ENCODE measurements at places on chromosomes 6 and 20.

GRCh38 chr6:154498340-154498934 lies 12.0 kb downstream of the CNKSR3 start:
- DNase-seq = no peak

GRCh38 chr6:33967966-33968724 lies 164.3 kb upstream of the MLN start:
- DNase-seq = no peak

DNA sequence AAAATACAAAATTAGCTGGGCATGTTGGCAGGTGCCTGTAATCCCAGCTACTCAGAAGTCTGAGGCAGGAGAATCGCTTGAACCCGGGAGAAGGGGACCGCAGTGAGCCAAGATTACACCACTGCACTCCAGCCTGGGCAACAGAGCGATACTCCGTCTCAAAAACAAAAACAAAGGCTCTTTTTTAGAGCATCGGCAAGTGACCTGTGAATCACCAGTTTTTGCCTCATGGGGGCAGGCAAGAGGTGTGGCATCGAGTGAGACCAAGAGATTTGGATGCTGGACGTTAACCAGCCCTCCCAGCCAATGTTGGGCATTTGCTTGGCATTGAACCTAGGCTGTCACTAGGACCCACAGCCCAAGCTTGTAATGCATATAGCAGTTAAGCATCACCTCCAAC lies 14.6 kb upstream of the CDK5RAP1 start:
- DNase-seq = no peak

GRCh38 chr6:15893556-15894253 lies 230.9 kb upstream of the DTNBP1 start:
- no peak for DNase-seq

DNA sequence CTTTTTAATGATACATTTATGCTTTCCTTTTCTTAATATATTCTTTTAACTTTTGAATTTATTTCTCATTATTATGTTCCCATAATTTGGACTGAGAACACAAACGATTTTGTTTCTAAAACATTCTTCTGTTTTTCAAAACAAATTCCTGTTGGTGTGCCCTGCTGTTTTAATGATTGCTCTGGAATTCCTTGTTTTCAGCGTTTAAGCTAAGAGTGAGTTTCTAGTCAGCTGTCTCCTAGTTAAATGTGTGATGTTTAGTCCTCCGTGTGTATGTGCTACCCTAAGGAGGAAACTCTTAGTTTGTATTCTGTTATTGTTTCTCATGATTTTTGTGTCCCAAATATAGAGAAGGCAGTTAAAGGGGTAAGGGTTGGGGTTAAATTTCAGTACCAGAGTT lies 306.1 kb upstream of the RGS17 start:
- DNase-seq = no peak

DNA sequence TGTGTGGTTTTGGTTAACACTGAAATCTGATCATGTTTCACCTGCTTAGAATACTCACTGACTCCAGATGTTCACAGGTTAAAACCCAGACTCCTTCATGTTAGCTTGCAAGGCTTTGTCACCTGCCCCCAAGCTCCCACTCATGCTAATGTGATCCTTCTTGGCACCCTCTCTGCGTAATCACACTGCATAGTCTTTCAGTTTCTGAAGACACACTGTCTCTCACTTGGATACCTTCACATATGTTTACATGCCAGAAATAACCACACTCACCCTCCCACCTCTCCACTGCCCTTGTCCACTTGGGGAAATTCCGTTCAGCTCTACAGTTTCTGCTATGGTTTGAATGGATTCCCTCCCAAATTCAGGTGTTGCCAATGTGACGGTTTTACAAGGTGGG lies 234.7 kb upstream of the SASH1 start:
- DNase-seq = no peak

- DNase-seq = no peak
These were observed 69.5 kb downstream of the LCA5 start for GRCh38 chr6:79467716-79468115.

DNA sequence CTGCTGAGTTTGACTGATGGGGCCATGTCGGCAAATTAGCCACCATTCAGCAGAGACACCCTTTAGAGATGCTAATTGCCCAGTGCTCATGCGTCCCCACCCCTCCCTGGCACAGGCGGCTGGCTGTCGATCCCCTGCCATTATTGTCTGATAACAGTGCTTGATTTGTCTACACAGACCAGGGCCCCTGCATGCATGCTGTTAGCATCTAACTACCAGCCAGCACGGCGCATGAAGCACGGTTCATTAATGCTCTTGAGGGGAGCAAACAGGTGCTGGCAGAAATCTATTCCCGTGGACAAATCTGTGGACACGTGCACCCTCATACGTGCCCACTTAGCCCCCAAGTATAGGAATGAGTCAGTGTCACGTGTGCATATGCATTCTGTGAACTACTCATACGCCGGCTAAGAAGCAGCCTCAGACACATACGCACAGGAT lies 32.2 kb downstream of the KCNB1 start:
- DNase-seq = no peak

DNA sequence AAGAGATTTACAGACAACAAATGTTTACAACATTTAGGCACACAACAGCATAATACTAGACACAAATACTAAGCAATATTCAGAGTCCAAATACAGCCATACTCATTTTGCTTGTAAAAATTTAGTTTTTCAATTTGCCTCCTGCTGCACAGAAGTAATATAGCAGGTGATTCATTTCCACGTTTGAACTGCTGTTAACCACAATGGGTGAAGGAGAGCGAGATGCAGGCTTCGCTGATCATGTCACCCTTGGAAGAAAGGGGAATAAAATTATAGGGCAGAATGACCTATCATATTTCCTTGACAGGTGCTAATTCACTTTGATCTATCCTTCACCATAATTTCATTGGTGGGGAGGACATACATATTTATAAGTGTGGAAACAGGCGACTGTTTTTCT lies 643.8 kb upstream of the AGPAT4 start:
- DNase-seq = no peak

GRCh38 chr20:972256-972655 lies 29.9 kb downstream of the RSPO4 start:
- DNase-seq = no peak

GRCh38 chr6:138107078-138107751 lies at the start of gene PERP:
PERP (minus strand) TSS chr6:138107419; CDS start chr6:138107340, 79 bp downstream.
- DNase-seq = peak; percentile 64

Measured in effector CD4-positive, alpha-beta T cell (primary cell).